Right lobe of liver (tissue), 6 donors: ENCODE measurements at places on chromosomes 7 and 10. TPM values are rescaled to one million over a fixed set of nuclear protein-coding genes. Genes with fewer than 3 reads are reported as not detected.

RAPGEF5 gene
- total RNA-seq = 56.4 TPM

MNX1 gene
- not detected for total RNA-seq

DNA sequence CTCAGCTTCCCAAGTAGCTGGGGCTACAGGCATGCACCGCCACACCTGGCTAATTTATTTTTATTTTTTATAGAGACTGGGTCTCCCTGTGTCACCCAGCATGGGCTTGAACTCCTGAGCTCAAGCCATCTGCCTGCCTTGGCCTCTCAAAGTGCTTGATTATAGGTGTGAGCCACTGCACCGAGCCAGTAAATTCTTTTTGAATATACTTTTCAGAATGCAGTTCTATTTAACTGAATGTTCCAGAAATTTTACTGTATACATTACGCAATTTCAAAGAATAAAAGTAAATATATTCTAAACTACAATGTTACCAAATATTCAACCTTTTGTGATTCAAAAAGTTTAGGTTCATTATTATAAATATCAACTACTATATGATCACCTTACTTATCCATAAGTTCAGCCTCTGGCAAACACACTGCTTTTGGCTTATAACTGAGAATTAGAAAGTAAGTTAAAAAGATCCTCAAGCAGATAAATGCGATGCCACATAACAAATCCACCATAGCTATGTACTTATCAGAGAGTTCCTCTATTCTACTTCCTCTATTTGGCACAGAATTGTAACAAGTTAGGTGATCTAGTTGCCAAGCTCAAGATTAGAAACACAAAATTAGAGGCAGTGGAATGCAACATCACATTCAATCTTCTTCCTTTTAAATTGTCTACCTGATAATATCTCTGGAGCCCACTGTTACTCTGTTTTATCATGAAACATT, 118.2 kb downstream of the ANK3 start:
- no peaks in the 10 kb centered on the region for H3K4me1 ChIP-seq
- no peaks in the 10 kb centered on the region for H3K27me3 ChIP-seq
- H3K36me3 ChIP-seq = no peaks in the 10 kb centered on the region
- no peak for DNase-seq

DNA sequence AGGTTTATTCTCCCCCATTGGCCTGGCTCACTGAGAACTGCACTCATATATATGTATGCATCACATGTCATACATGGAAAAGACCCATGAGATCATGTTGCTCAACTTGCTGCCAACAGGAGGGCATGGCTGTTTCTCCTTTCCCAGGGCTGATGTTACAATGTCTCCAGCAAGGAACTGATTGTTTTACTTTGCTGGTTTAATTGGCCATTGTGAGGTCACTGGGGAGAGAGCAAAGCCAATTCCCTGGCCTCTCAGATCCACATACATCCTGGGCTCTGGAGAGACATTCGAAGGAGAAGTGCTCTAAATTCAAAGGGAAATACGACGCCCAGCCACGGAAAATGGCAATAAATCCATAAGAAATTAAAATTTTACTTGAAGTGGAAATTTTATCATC, 287.8 kb downstream of the WDR11 start:
- no peak for DNase-seq
- H3K4me1 ChIP-seq = no peaks in the 10 kb centered on the region
- no peaks in the 10 kb centered on the region for H3K27me3 ChIP-seq
- H3K4me3 ChIP-seq = no peak overlapping the region

- H3K27ac ChIP-seq = no peak overlapping the region
- no peak overlapping the region for H3K4me3 ChIP-seq
- H3K4me1 ChIP-seq = no peaks in the 10 kb centered on the region
Measured at GRCh38 chr7:39504963-39505362, 61.2 kb upstream of the YAE1 start.

GRCh38 chr7:126001349-126001748, 1071.7 kb upstream of the POT1 start:
- no peak for DNase-seq
- H3K27ac ChIP-seq = no peak overlapping the region

DNA sequence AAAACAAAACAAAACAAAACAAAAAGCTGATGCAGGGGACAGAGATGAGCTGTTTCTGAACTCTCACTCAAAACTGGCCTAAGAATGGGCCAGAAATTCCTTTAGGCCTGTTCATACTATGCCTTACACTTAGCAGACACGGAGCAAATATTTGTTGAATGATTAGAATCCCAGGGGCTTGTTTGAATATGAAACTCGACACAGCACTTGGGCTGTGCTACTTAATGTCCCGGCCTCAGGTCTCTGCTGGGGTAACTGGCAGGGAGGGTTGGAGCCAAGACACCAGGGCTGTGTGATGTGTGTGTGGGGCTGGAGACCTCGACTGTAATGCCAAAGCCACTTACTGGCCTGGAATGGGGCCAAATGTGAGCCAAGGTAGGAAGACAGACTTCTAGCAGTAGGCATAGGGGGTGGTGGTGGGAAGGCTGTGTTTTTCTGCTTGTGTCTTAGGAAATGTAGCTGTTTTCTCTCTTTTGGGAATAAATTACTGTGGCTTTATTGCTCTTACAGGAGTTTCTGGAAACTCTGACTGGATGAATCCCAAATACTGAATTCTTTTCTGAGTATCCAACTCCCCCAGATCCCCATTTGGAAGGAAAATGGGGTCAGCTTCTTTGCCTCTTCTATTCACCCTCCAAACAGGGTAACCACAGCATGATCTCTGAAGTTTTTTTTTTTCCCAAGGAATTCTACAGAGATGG, 66.7 kb downstream of the EMX2 start:
- H3K4me1 ChIP-seq = no peaks in the 10 kb centered on the region
- DNase-seq = no peak
- H3K27ac ChIP-seq = no peak overlapping the region
- no peak overlapping the region for H3K4me3 ChIP-seq
- no peaks in the 10 kb centered on the region for H3K36me3 ChIP-seq

- no peaks in the 10 kb centered on the region for H3K36me3 ChIP-seq
- DNase-seq = no peak
- no peaks in the 10 kb centered on the region for H3K4me1 ChIP-seq
- no peaks in the 10 kb centered on the region for H3K27me3 ChIP-seq
Measured at GRCh38 chr7:157795199-157795598, 458.4 kb downstream of the DNAJB6 start.

DNA sequence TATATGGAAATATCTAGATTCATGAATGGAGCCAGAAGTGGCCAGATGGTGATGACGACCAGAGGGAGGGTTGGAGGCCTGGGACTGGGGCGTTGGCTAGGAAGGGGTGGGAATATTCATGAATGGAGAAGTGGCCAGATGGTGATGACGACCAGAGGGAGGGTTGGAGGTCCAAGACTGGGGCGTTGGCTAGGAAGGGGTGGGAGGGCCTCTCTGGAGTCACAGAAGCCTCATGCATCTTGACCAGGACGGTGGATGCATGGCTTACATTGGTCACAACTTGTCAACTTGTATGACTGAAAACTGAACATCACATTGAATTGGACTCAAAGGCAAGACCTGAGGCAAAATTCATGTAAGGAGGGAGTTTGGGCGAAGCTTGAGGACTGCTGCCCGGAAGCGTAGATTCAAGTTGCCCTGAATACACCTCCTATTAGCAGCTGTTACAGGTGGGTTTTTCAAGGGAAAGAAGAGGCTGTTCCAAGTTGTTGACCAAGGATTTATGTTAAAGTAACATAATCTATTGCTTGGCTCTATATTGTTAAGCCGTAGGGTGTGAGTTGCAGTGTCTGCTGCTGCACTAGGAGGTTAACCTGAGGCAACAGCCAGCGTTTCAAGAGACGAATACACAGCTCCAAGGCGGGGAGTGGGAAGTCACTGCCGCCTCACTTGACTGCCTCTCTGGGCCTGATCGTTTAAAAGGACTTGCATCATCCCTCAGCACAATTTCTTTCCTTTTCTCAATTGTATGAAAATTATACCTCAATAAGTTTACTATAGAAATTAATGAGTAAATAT, 55.1 kb upstream of the FAM20C start:
- H3K4me3 ChIP-seq = no peak overlapping the region
- no peak overlapping the region for H3K27ac ChIP-seq
- H3K4me1 ChIP-seq = no peaks in the 10 kb centered on the region
- no peaks in the 10 kb centered on the region for H3K27me3 ChIP-seq
- DNase-seq = no peak
- H3K36me3 ChIP-seq = no peaks in the 10 kb centered on the region

DNA sequence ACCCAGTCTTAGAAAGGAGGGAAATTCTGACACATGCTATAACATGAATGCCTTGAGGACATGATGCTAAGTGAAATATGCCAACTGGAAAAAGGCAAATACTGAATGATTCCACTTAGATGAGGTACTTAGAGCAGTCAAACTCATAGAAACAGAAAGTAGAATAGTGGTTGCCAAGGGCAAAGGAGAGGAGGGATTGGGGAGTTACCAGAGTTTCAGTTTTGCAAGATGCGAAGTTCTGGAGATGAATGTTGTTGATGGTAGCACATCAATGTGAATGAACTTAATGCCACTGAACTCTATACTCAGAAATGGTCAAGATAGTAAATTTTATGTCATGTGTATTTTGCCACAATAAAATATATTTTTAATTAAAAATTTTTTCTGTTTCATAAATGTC, 38.9 kb downstream of the DRGX start:
- H3K4me3 ChIP-seq = no peak overlapping the region
- no peaks in the 10 kb centered on the region for H3K36me3 ChIP-seq
- H3K27ac ChIP-seq = no peak overlapping the region
- no peak for DNase-seq
- no peaks in the 10 kb centered on the region for H3K4me1 ChIP-seq

DNA sequence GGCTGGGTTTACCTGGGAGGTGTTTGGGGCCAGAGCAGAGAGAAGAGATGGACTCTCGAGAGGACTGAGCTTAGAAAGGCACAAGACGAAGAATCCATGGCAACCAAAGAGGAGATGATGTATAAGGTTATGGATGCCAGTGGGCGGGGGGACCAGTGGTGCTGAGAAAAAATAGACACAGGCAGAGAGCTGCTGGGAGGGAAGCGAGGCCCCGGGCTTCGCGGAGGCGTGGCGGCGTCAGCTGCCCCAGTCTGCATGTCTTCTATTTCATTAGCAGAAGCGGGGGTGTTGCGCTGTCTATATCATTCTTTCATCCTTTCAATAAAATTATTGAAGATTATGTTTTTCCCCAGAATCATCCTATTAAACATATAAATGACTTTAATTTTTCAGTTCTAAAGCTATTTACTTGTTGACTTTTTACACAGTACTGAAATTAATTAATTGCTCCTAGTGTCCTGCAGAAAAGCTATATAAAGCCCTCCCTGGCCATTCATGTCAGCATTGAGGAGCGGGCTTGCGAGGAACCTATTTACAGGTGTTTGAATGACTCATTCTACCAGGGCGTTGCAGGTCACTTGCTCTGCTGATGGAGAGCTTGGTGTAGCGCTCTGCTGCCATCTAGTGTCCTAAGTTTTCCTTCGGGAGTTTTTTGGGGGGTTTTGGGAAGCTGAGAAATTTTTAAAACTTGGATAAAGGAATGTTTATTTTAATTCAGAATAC, 42.9 kb upstream of the BHLHA15 start:
- H3K4me3 ChIP-seq = no peak overlapping the region
- H3K4me1 ChIP-seq = peaks cover 29% of the 10 kb centered on the region
- H3K27me3 ChIP-seq = no peaks in the 10 kb centered on the region
- peak; percentile 50 for DNase-seq
- no peak overlapping the region for H3K27ac ChIP-seq

GRCh38 chr10:89921403-89921802, 220.0 kb downstream of the KIF20B start:
- no peaks in the 10 kb centered on the region for H3K27me3 ChIP-seq
- DNase-seq = no peak
- H3K4me3 ChIP-seq = no peak overlapping the region
